ENCODE measurements at places on chromosomes 6 and 20.

DNA sequence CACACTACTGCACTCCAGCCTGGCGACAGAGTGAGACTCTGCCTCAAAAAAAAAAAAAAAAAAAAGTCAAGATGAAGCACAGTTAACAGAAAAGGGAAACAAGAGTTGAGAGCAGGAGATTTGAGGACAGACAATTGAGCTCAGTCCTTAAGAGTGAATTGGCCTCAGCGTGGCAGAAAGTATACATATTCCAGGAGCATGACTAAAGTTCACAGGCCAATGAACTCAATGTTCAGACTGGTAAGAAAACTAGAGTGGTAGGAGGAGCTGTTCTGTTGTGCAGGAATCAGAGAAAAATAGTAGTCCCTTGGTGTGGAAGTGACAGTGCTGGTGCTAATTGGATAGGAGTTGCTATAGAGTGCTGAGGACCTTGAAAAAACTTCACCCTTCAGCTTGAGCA, 60.0 kb downstream of the NRN1 start:
- no peak for DNase-seq

DNA sequence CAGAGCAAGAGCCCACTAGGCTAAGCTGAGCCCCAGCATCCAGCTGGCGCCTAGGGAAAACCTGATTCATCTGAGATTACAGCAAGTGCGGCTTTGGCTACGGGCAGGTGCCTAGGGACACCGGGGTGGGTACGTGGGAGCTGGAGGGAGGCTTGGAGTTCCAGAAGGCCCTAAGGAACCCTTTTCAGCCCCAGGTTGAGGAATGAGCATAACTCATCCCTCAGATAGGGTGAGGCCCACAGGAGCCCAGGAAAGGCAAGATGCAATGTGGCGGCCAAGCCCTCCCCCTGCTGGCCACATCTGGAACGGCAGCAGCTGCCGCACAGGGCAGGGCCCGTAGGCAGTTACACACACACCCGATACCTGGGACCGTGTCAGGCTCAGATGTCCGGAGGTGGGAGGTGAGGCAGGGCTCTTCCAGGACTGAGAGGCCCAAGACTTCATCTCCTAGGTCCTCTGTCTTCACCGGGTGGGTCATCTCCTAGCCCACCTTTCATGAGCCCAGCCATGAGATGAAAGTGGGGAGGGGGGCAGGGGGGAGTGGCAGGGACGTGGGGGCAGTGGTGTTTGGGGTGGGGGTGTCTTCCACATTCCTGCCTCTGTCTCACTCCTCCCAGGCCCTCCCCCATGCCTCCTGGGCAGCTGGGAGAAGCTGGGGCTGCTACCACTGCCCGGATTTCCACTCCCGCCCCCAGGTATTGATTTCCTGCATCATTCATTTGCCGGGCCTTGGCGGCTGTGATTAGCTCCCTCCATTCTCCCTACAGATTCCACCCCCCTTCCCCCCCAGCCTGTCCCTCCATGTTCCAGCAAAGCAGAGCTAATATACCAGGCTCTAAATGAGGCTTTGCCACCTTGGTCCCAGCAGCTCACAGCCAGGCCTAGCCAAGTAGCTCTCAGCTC, 5.5 kb downstream of the MDGA1 start:
- DNase-seq: peak; percentile 85

DNA sequence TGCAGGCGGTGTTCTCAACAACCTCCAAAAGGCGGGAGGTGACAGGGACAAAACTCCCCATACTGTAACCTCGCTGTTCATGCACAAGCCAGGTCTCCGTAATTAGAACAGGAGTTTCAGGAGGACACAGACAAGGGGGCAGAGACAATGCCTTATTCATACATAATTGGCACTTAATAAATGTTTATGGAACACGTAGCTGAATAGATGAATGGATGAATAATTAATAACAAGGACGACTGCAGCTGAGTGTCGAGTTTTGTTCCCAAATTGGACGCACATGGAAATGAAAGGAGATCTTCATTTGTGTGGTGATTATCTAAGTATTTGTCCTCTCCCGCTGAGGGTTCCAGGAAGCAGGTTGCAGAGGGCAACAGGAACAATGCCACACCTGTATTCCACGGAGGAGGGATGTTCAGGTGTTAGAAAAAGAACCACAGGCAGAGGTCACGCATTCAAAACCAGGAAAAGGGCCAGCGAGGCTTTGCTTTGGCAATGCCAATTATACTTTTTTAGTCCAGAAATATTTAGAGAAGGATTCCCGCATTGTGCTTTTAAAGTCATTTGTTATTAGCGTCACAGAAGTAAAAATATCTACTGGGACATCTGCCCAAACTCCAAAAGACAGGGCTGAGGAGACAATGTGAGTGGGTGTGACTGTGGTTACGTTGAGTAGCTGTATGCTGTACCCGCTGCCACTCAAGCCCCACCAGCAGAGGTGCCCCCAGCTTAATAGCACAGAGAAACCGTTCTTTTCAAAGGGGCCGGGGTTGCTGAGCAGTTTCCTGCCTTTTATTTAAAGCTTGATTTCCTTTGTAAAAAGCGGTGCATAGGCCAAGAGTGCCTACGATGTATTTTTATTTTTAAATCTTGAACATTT, 123.3 kb downstream of the PXDC1 start:
- DNase-seq: no peak

DNA sequence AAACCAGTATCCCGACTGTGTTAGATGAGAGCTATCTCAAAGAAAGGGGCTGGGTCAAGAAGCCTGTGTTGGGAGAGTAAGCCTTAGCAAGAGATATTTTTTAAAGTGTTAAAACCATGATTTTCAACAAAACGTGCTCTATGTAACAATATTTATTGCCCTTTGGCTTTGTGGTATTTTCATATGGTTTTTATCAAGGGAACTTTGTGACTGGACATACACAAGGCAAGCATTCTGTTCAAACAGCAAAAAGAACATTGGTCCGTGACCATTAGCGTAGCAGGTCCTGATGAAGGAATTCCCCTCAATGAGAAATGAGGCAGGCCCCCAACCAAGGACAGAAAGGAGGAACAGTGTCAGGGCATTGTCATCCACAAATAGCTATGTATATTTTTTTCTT, 222.6 kb downstream of the MYLK4 start:
- no peak for DNase-seq

DNA sequence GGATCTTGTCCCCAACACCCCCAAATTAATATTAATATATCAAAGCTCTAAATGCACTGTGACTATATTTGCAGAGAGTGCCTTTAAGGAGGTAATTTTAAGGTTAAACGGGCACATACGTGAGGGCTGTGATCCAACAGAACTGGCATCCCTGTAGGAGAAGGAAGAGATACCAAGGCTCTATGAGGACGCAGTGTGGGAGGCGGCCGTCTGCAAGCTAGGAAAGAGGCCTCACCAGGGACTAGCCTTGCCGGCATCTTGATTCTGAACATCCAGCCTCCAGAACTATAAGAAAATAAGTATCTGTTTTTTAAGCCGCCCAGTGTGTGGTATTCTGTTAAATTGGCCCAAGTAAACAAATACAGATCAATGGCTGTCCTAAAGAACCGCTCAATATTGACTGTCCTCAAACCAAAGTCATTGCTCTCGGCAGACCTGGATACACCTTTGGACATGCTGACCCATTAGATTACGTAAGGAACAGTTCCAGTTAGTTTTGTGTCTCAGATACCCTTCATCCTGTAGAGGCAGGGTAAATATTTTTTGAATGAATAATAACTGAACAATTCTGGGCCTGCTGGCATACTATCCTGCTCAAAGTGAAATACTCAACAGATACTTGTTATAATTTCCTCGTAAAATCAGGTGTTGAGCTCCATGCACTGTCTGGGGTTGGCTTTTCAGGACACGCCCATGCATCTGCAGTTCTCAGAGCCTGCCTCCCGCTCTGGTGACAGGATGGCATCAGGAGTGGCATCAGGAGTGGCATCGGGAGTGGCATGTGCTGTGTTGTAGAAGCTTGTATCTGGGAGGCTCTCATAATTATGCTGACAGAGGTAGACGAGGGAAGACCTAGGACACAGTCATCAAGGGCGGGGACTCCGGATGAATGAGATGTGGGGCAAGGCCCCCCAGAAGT, 6.3 kb downstream of the PRR18 start:
- DNase-seq: no peak

DNA sequence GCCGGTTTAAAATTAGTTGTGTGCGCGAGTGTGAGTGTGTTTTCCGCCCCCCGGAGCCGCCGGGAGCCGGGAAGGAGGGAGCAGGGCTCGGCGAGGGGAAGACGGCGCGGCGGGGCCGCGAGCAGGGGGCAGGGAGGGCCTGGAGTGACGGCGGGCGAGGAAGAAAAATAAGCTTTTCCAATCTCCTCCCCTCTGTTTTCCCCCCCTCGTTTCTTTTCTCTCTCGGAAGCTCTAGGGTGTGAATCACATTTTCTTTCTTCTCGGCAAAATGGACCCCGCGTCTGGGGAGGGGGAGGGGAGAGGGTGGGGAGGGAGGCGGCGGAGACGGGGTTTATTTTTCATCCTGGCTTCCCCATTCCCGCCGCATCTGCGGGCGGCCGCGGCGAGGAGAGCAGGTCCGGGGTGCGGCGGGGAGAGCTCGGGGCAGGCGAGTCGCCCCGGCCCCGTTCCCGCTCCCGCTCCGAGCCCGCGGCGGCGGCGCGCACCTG, 881 bp downstream of the BICRAL start:
- peak; percentile 72 for DNase-seq

- no peak for DNase-seq
Measured at GRCh38 chr20:44282192-44282591, 28.8 kb downstream of the FITM2 start.

DNA sequence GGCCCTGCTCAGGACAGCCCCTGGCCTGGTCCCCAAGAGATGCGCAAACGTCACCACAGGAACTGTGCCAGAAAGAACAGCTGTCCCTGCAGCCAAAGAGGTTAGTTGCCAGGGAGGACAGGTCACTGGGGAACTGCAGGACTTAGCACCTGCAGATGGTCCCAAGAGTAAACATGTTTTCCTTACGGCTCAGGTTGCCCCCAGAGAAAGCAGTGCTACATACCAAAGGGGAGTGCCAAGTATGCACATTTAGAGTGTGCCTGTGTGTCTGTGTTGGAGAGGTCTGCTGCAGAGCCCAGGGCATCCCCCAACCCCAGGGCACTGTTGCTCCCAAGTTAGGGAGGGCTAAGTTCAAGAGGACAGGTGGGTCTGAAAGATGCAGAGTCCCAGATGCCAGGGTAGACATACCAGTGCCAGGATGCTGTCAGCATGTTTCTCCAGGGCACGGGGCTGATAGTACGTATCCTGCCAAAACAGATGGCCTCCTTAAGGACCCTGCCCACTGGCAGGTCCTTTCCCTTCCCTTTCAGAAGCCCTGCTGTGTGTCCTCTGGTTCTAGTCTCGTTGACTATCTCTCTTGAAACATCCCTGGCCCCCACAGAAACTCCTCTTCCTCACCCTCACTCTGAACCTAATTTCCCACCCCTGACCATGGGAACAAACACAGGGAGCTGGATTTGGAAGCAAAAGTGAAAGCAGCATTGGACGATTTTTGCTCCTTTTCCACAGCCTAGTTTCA, 1.3 kb downstream of the ABHD16A start:
- DNase-seq: no peak

DNA sequence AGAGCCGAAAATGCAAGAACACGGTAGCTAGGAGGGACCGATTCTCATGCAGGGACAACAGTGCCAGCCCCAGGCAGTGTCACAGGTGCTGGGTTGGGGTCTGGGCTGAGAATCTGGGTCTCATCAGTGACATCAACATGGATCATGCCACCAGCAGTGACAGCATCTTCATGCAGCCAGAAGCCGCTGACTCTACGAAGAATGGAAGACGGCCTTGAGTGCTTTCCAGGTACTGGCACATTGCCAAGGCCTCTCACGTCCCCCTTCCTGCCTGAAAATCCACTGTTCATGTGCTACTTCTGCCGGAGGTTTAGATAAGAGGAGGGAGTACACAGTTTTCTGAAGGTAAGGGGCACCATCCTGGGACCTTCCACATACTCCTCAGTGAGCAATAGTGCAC, 141.1 kb upstream of the FOXQ1 start:
- DNase-seq: no peak

GRCh38 chr6:73738367-73739028, 42.5 kb downstream of the CD109 start:
- DNase-seq: no peak
